ENCODE measurements at places on chromosomes 7 and 10.

- peak; percentile 87 for DNase-seq
Observed at GRCh38 chr7:142134909-142135308, 23.4 kb downstream of the MGAM2 start.

DNA sequence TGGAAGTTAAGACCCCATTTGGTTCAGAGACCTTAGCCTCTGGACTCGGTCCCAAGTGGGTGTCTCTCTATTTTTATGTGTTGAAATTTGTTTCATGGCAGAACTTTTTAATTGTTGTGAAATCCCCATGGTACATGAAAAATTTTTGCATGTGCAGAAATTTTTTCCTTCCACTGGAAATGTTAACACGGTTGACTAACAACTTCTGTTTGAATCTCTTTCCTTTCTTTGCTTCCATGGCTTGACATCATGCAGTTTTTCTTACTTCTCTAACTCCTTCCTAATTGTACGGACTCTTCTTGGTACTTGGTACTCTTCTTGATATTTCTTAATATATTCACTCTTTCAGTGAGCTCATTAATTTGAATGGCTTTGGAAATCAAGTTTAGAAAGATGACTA is 18.3 kb downstream of the MDFIC start:
- no peak for DNase-seq

DNA sequence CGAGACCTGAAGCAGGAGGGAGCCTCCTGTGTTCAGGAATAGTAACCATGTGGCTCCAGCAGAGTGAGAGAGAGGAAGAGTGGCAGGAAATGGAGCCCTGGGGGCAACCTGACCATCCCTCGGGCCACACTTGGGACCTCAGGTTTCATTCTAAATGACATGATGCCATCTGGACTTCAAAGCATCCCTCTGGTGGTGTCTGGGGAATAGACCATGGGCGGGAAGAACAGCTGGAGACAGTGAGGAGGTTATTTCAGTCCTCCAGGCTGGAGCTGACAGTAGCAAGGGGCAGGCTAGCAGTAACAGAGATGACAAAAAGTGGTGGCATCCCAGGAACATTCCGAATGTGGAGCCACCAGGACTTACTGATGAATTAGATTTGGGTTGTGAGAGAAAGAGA is 44.8 kb downstream of the AKR1B1 start:
- DNase-seq: no peak

- no peak for DNase-seq
Observed at GRCh38 chr10:48742891-48743860, 58.5 kb downstream of the WDFY4 start.

DNA sequence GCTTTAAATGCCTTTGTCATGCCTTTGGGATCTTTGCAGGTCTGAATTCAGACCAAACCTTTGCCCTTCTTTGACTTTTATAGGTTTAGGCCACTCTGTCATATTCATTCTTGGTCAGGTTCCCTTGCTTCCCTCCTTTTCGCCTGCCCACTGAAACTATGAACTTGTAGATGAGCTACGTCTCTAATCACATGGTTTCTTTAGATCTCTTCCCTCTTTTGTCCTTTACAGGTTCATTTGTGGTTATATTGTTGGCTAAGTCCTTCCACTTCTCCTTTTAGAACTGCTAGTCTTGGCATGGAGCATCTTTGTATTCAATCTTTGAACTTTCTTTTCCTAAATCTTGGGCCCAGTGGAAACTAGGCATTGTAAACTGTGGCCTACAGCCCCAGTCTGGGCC is 104.0 kb upstream of the ZEB1 start:
- DNase-seq: no peak
